ENCODE measurements at places on chromosomes 6 and 20. TPM values are rescaled to one million over a fixed set of nuclear protein-coding genes. Genes with fewer than 3 reads are reported as not detected.

- DNase-seq, result no peak
Measured at GRCh38 chr6:74969591-74970267, 236.1 kb downstream of the COL12A1 start.

DNA sequence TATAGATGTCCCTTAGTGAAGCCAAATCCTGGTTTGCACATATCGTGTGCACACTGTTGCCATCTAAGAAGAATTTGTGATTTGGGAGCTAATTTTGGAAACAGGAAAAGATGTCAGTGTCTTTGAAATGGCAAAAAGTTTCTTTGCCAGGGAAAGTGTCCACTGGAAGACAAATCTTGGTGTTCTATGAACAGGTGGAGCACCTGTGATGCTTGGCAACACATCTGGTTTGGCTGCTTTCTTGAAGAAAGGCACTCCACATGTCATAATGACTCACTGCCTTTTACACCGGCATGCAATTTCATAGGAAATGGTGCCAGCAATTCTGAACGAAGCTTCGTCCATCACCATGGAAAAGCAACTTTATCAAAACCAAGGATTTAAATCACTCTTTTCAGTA lies 1040.0 kb upstream of the MAP3K7 start:
- no peak for DNase-seq

GRCh38 chr20:56702931-56703840 lies 74.1 kb downstream of the TFAP2C start:
- no peak for DNase-seq

DNA sequence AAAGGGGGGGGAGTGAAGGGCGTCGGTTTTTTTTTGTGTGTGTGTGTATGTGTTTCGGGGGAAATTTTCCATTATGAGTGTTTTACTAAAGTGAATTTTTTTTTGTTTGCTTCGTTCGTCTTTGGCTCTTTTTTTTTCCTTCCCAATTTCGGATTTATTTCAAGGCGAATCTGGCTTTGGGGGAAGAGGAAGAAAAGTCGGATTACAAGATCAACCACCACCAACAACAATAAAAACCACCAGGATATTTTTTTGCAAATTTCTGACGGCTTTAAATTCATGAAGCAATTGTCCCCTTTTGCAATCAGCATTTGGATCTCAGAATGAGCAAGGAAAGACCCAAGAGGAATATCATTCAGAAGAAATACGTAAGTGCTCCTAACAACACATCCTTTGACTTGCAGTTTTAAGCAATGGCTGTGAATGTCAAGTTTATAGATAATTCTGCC lies 372 bp downstream of the JARID2 start:
- DNase-seq, result no peak

Gene MUCL3
- total RNA-seq, result 0.21 TPM

Data from esophagus squamous epithelium (tissue), 5 donors.